Activated CD8-positive, alpha-beta memory T cell treated with anti-CD3 and anti-CD28 coated beads, Interleukin-2, amount 10 ng/mL, durations not matched to agents 7 days and 5 days (primary cell): ENCODE measurements at places on chromosomes 11 and 22.

DNA sequence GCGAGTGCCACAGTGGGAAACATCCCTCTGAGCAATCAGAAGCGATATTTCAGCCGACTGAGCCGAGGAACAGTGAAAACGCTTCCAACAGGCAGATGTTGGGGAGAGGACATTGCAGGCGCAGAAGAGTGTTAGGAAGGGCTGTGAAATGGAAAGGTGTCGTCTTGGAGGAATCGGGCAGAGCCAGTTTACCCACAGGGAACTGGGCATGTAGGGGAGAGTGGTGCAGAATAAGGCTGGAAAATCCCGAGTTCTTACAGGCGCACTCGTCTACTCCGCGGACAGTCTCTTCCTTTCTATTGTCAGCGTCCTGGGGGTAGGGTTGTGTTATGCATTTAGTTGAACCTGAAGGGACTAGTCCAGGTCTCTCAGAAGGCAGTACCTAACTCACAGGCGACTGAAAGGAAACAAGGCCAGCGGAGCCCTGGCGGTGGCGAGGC lies 1.1 kb upstream of the APLP2 start:
- no peak for DNase-seq

- DNase-seq, result peak; percentile 73
Measured at GRCh38 chr22:41619979-41620588, 759 bp downstream of the DESI1 start.

DNA sequence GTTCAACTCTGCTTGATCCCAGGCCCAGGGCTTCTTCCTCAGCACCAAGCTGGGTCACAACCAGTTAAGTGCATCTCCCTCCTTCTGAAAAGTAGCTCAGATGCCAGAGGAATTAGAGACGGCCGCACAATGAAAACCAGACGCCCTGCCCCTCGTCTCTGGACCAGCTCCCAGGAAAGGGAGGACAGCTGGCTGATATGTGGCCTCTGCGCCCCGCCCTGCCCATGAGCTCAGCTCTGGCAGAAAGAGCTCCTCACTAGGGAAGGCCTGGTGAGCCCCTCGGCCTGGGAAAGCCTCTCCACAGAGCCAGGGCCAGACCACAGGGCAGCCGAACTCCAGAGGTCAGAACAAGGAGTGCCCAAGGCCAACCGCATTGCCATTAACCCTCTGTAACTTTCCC lies 18.1 kb upstream of the SCGB1A1 start:
- no peak for DNase-seq

DNA sequence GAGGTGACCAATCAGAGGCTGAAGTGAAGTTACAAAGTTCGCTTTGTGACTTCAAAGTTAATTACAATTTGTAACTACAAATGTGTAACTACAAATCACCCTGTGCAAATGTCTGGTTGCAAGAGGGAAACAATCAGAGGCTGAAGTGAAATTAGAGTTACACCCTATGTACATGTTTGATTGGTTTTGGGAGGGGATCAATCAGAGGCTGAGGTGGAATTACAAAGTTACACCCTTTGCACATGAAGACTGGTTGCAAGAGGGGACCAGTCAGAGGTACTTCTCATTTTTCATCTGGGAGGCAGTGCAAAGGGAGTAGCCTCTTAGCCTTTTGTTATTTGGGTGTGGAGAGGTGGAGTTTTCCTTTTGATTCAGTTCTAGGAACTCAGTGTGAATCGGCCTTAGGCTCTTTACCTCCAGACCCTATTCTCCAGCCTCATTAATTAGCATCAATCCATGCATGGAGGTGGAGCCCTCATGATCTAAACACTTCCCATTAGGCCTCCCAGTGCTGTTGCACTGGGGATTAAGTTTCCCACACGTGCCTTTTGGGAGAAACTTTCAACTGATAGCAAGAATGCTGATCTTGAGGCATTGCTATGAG lies 291.3 kb upstream of the MTNR1B start:
- no peak for DNase-seq

DNA sequence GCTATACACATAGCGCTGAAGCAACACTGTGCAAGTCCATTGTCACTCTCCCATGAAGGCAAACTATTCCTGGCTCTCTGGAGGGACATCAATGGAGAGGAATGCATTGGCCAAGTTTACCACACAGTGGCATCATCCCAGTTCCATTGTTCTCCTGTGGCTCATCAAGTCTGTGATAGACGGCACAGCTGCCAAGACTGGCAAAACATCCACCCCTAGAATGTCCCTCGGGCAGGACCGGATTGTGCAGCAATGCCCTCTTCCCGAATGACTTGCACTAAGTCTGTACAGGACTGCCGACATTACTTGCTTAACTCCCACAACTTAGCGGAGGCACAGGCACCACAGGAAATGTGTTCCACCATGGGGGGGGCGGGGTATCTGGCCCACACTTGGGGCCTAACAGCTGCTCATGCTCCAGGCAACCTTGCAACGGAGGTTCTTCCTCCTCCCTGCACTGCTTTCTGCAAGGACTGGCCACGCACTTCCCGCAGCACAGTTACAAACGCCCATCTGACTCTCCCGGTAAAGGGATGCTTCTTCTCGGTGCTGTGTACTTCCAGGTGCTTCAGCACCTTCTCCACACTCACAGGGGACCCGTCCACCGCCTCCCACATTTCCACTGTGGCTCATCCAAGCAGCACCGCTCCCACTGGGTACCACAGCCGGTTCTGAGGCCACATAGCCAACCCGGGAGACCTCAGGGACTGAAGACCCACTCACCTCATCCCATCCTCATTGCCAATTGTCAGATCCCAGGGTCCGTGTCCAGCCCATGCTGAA lies 1309.6 kb upstream of the RAG2 start:
- no peak for DNase-seq

DNA sequence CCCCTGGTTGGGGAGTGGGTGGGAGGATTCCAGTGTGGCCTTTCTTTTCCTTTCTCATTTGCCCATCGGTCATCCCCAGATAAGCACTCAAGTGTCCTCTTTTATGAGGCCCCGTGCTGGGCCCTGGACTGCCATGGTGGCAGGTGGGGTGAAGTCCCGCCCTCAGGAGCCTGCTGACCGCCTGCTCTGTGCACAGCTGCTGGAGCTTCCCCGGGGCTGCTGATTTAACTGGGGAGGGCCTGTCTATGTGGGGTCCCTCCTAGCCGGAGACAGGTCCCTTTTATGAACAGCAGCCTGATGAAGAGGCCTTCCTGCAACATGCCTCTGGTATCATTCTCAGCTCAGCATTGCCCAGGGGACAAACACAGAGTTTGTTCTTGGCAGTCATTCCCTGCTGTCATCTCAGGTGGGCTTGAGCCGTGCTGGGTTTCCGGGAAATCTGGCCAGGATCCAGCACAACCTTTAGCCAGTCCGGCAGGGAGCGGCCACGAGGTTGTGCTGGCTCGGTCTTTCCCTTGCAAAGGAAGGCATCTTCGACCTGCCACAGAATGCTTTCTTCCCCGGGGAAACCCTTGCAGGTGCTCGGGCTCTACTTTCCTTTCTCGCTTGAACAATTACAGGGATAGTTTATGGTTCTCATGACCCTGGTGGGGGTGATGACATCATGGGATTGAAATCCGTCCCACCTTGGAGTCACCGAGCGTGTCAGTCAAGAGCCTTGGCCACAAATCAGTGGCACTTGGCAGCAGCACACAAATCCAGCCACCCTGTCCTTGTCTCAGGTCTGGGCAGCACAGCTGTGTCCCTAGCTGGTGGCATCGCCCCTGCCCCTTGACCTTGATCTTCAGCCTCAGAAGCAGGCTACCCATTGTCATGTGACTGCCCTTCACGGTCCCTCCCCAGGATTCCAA lies 20.1 kb downstream of the ST14 start:
- no peak for DNase-seq

DNA sequence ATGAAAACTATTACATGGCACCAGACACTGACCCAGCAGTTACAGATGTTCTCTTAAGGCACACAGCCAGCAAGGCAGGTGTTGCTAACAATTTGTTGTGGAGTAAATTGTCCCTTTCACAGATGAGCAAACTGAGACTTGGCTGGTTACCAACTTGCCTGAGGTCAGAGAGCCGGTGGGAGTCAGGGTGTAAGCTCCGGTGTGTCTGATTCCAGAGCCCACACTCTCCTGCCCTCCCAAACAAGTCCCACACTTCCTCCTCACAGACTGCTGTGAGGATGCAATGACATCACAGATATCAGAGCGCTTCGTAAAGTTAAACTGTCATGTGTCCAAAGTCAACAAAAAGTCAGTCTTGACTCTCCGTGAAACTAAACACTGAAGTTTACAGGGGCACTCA lies 12.5 kb downstream of the GDPD5 start:
- DNase-seq, result no peak
